Activated T-helper 17 cell treated with anti-CD3 and anti-CD28 coated beads, Interleukin-2, amount 50 U/mL, for 72 hours (primary cell): ENCODE measurements at places on chromosomes 1 and 21.
A peak's percentile ranks its signal among the peaks of the same experiment; 100 is the strongest.

- ATAC-seq = no peak
These were observed 13.8 kb downstream of the MIA3 start for GRCh38 chr1:222631611-222632208.

DNA sequence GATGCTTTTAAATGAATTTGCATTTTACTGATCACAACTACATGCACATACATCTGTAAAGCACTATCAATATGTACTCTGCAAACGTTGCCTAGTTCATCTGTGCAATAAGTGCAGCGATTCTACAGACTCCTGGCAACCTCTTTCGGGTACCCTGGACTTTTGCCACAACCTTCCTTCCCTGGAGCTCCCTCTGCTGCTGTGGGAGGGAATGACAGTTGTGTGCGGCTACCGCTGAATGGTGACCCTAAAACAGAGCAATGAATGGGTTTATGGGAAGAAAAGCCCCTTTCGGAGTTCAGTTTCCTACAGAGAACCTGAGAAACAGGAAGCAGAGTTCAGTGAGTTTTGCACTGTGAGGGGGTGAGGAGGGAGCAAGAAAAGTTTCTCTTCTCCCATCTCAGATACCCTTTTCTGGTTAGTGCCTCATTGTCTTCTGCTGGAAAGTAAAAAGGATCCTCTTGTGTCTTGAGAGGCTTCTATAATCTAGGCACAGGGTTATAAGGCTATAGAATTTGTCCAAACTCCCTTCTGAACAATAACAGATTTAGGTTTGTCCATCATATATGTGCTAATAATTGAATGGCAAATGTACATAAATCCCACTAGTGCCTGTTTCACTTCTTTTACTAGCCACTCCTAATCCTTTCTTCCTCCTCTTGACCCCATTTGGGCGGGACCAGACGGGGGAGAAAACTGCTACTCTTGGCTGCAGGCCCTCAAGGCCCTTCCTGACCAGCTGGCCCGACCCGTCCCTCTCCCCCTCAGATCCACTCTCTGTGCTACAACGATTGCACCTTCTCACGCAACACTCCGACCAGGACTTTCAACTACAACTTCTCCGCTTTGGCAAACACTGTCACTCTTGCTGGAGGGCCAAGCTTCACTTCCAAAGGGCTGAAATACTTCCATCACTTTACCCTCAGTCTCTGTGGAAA is 19.8 kb upstream of the SARS1 start:
- no peak for ATAC-seq

- no peak for ATAC-seq
These were observed 730.9 kb upstream of the PRMT6 start for GRCh38 chr1:106325600-106325999.

- peak; percentile 82 for ATAC-seq
These were observed at the start of gene AIM2 for GRCh38 chr1:159076438-159077119. Gene AIM2 (minus strand): TSS chr1:159076766. CDS start chr1:159073499, 3,267 bp downstream.

DNA sequence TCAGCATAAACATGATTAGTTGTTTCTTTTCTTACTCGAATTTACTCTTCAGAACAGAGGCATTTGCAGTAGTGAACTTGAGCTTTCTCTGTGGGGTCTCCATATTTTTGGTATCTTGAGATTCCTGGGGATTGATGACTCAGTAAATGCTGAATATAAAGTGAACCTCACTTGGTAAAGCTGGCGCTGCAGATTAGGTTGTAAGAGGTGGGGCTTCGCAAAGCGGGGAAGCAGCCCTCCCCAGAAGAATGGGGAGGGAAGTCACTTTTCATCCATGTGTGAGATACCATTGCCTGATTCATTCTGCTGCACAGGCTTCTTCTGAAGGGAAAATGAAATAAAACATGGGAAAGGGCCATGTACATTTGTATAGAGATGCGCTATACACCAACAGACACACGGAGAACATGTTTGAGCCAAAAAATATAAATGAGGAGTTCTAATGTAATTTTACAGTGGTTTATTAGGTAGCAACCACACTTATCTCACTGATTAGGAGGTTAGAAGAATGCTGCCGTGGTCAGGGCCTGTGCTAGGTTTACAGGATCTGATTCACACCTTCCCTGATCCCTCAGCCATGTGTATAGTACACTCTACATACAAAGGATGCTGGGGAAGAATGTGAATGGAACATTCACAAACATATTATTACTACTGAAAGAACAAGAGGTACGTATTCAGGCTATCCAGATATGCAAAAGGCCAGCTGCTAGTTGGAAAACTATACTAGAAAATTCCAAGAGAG is 63.5 kb downstream of the DNTTIP2 start:
- ATAC-seq = no peak

DNA sequence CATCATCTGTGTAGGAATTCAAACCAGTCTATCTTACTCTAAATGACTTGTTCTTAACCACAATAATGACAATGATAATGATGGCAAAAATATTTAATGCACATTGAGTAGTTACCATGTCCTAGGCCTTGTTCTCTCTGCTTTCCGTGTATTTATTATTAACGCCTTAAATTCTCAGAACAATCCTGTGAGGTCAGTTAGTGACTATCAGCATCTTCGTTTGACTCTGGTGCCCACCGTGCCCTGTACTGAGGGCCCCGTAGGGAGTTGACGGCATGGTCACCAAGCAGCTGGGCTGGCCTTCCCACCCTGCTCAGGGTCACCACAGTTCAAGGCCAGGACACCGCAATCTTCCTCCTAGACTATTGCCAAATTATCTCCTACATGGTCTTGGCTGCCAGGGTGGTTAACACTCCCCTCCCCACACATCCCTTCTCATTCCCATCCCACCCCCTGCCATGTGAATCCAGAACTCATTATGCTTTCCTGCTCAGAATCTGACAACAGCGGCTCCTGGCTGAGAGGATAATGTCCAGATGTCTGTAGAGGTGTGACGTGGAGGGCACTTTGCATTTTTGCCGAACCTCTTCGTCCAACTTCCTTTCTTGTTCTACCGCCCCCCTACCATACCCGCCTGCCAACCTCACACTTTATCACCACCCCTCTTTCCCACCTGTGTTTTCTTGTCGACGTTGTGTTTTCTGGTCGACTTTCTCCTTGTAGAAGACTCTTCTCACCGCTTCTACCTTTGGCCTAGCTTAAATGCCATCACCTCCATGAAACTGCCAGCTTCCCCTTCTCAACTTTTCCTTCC is 33.4 kb downstream of the IGFN1 start:
- no peak for ATAC-seq

DNA sequence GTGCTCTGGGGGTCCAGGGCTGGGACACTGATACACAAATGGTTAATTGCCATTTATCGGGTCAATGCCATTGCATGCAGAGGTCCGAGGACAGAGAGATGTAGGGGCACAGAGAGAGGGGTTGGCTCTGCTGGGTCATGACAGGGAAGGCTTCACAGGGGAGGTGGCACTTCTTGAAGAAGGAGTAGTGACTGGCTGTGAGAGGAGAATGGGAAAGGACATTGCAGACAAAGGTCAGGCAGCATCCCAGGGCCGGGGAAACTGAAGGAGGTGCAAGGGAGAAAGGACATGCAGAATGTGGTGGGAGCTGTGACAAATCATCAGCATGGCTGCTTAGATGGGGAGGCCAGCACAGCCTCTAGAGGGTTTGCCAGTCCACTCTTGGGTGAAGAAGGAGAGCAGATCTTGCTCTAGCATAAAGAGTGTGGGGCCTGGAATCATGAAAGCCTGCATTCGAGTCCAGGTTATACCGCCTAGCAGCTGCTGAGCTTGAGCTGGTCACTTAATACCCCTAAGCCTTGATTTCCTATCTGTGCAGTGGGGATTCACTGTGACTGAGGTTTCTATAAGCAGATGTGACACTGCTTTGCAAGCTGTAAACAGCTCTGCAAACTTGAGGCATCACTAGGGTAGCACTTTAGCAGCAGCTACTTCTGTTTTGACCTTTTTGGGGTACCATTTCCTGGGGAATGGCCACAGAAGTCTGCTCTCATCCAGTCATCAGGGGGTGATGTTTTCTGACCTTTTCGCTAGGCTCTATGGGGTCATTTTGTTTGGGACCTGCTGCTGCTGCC is 59.2 kb upstream of the EPS8L3 start:
- ATAC-seq = peak; percentile 41

GRCh38 chr21:43352154-43352537 is 74.8 kb downstream of the SIK1 start:
- no peak for ATAC-seq

DNA sequence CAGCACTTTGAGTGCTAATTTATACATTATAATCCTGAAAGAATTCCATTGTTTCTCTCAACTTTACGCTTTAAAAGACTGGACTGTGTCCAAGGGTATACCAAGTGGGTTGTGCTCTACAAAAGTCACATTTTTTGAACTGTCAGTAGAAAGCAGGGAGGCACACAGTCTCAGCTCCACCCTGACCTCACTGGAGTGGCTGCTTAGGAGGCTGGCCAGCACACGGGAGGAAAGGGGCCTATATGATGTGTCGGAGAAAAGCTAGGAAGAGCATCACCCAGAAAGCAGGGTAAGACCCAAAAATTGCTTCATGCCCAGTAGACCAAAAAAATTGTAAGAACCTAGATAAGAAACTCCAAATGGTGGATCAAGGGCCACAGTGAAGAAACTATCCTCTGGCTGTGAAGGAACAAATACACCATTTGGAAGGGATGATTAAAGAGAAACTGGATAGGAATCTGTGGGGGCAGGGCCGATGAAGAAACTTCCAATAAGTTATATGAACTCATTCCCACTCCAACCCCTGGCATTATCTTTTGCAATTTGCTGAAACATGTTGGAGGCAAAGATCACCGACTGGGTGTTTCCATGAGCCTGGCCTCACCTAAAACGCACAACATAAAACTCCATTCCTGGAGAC is 1.9 kb downstream of the S100A10 start:
- no peak for ATAC-seq

DNA sequence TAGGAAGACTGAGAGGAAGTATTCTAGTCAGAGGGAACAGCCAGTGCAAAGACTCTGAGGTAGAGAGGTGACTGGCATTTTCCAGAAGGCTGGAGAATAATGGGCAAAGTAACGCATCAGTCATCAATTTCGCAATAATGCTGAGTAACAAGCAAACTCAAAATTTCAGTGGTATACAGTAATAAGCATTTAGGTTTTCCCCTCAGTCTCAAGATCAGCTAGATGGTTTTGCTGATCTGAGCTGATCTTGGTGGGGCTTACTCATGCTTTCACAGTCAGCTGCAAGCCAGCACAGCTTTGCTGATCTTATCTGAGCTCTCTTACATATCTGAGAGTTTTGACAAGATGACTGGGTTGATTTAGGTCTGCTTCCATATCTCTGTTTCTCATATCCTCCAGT is 108.7 kb downstream of the TSEN15 start:
- peak; percentile 91 for ATAC-seq

DNA sequence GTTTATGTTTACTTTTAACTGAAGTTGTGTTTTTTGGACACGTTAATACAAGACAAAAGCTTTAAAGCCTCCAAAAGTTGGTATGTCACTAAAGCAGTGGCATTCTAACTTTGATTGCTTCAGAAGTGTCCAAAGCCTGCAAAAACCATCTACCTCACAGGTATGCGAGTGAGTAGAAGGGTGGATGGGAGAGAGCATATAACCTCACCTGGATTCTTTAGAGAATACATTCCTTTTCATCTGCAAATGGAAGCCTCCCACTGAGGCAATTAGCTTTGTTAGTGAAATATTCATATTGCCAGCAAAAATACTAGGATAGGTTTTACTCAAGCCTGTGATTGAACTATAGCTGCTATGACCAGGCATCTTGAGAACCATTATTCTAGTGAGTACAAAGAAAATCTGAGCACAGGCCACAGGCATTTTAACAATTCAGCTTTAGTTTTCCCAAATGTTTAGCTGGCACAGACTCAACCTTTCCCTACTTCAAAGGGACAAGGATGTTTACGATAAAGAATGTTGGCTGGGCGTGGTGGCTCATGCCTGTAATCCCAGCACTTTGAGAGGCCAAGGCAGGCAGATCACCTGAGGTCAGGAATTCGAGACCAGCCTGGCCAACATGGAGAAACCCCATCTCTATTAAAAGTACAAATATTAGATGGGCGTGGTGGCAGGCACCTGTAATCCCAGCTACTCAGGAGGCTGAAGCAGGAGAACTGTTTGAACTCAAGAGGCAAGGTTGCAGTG is 39.7 kb downstream of the MAP3K21 start:
- no peak for ATAC-seq

DNA sequence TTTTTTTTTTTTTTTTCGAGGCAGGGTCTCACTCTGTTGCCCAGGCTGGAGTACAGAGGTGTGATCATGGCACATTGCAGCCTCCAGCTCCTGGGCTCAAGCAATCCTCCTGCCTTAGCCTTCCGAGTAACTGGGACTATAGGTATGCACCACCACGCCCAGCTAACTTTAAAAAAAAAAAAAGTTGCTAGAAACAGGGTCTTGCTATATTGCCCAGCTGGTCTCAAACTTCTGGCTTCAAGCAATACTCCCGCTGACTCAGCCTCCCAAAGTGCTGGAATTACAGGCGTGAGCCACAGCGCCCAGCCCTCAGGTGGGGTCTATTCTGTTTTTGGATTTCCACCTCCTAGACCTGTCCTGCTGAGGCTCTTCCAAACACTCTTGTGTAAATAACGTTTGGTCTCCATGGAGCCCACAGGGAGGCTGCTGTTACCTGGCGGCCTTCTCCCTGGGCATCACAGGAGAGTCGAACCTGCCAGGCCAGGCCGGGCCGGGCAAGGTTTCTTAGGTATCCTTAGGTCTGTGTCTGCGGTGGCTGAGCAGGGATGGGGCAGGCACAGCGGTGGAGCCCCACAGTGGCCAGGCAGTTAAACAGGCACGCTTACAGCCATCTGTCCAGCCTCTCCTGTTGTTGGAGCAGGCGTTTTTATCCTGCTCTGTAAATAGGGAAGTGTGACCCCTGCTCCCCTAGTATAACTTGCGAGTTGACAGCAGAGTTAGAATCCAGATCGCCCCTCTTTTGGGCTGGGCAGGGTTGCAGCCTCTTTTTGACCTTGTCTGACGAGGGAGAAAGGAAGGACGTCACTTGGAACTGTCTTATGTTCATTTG is 18.8 kb downstream of the PLEKHM2 start:
- ATAC-seq = no peak

- no peak for ATAC-seq
These were observed 351.5 kb upstream of the ZP4 start for GRCh38 chr1:238242181-238242580.

DNA sequence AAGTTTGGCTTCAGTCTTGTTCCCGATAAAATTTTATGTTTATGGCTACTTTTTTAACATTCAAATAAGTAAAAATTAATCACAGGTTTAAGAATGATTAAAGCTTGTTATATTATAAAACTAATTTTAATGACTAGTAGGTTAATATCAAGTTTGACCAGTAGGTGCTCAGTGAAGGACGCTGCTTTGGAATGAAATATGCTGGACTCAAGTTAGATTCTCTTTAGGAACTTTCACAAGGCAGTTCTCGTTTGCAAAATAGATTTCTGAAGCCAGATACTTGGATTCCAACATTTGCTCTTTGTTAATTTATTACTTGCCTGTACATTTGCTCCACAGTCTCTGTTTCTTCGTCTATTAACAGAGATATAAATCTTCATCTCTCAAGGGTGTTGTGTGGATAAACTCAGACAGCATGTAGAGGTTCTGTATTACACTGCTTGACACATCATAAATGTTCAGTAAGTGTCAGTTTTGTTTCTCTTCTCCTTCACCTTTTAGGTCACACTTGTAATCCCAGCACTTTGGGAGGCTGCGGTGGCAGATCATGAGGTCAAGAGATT is 432.8 kb upstream of the CHRM3 start:
- no peak for ATAC-seq

- ATAC-seq = no peak
These were observed 20.3 kb upstream of the ADGRB2 start for GRCh38 chr1:31784356-31785019.

GRCh38 chr1:218454700-218455282 is 109.7 kb downstream of the TGFB2 start:
- ATAC-seq = no peak

- ATAC-seq = peak; percentile 90
These were observed at the start of gene GALNT2 for GRCh38 chr1:230066466-230067404. Gene GALNT2 (plus strand): TSS chr1:230067238. CDS start chr1:230067281, 43 bp downstream.

- no peak for ATAC-seq
These were observed 23.4 kb upstream of the ABCG1 start for GRCh38 chr21:42195378-42196031.
